ENCODE measurements at places on chromosomes 1 and 21.

DNA sequence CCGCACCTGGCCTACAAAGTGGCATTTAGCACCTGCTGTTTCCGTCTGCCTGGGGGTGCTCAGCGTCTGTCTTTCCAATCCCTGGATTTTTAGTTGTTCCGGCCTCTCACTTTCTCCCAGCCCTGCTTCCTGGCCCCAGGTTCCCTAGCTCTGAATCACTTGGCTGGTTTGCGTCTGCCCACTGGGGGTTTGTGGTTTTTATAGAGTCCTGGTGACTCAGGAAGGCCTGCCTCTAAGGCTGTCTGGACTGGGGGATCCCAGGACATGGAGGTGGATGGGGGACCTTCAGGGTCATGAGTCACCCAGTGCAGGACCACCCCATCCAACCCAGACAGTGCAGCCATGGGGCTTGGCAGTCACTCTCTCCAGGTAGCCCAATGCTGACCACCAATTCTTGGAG, 53.5 kb downstream of the MRPL37 start:
- DNase-seq: no peak

DNA sequence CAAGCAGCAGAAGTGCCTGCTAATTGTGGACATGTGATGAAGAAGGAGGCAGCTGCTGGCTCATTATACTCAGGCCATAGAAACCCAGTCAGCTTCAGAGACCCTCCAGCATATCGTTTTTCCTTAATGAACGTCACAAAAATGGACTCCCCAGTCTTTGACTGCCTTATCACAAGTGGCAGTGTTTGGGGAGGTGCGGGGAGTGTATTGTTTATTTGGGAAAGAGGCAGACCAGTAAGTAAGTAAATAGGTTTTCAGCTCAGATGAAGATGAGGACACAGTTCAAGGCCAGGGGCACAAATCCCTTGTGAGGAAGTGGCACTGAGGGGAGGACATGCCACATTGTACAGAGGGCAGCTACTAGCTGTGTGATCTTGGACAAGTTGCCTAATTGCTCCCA, 43.5 kb upstream of the NRDC start:
- no peak for DNase-seq

DNA sequence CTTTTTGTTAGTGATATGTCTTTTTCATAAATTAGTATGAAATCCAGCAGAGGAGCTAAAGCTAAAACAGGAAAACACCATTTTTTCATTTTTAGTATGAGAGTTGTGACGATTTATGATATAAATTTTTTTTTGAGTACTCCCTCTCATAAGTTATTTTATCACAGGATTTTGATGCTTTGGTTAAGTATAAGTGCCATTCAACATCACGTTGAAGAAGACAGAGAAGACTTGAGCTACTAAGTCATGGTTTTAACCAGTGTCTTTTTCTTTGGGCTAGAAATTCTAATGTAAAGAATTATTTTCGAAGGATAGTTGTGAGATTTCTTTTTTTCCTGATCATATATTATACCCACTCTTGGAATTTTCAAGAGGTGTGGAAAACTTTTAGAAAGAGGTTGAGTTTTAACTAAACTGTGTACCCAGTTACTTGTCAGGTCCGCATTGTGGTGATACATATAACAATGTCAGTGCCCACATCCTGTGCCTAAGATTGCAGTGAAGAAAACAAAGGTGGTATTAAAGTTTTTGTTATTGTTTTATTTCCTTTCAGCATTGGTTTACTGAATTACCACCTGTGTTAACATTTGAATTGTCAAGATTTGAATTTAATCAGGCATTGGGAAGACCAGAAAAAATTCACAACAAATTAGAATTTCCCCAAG, 93.8 kb downstream of the USP25 start:
- no peak for DNase-seq

DNA sequence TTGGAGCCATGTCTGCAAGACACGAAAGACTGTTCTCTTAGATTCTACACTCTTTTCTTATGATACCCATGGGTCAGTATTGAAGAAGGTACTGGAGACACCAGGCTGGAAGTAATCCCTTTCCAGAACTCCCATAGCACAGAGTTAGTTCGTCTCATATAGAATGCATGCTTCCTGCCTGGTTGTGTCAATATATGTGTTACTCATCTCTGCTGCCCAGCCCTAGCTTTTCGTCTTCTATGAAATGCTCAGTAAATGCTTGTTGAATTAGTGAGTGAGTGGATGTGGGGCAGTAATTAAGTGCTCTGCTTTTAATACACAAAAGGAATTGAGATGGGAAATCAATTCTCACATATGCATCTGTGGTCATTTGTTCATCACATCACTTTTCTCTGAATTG, 32.1 kb downstream of the ADCY10 start:
- DNase-seq: no peak

- DNase-seq: no peak
Observed at GRCh38 chr1:203166192-203166940, 9.3 kb downstream of the MYBPH start.

- no peak for DNase-seq
Observed at GRCh38 chr21:46137908-46138307, 17.5 kb downstream of the FTCD start.

- DNase-seq: no peak
Observed at GRCh38 chr1:81804312-81804711, 3.6 kb downstream of the ADGRL2 start.

GRCh38 chr1:116991171-116991845, 10.3 kb upstream of the CD101 start:
- no peak for DNase-seq

DNA sequence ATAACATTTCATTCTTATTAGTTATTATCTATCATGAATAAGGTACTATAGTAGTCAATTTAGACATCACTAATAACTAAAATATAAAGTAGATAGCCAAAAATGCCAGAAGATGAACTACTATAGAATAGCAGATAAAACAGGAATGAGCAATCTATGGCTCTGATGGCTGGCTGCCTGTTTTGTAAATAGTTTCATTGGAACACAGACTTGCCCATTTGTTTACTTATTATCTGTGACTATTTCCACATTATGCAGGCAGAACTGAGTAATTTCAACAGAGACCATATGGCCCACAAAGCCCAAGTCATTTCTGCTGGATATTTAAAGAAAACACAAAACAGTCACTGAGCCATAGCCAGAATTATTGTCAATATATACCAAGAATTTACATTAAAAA, 222.1 kb downstream of the COL24A1 start:
- no peak for DNase-seq

GRCh38 chr1:200207711-200208126, 180.2 kb downstream of the NR5A2 start:
- DNase-seq: no peak

DNA sequence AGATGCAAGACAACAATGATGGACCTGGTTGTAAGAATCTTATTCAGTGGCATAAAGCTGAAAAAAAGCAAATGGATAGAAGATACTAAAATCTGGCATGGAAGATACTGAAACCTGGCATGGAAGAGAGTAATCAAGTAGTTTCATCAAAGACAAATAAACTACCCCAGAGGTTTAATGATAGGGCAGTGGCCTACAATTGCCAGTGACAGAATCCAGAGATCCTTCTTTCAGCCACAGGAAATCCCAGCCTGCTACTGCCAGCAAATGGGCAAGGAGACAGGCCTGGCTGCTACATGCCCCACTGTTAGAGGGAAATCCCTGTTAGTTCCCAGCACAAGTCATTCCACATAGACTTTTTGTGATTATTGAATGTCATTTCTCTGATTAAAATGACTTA, 409.4 kb downstream of the VAV3 start:
- DNase-seq: no peak

- no peak for DNase-seq
Observed at GRCh38 chr1:29310616-29311180, 74.4 kb downstream of the PTPRU start.

DNA sequence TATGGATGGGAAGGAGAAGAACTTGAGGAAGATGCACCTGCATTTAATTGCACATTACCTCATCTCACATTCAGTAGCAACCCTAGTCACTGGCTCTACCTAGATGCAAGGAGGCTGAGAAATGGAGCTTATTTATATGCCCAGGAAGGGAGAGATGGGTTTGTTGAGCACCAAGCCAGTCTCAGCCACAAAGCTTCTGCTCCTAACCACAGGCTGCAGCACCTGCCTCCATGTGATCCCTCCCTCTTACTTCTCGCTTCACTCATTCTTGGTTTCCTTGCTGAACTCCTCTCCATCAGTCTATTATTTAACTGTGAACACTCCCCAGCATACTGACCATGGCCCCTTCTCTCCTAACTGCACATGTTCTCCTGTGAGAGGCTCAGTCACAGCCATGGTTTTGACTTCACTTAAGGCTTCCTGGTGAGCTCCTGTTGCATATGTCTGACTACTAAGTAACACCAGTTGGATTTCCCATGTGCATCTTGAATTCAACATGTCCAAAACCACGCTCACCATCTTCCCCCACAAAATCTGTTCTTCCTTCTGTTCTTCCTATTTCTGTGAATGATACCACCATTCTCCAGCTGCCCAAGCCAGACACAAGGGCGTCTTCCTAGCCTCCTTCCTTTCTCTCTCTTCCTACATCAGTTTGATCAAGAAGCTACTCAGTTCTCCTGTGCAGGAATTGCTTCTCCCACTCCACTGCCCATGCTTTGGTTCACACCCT, 139.8 kb downstream of the AK5 start:
- DNase-seq: no peak

GRCh38 chr1:181044449-181044966, 10.7 kb downstream of the MR1 start:
- DNase-seq: no peak

- no peak for DNase-seq
Observed at GRCh38 chr21:34020005-34020847, 53.2 kb upstream of the MRPS6 start.

DNA sequence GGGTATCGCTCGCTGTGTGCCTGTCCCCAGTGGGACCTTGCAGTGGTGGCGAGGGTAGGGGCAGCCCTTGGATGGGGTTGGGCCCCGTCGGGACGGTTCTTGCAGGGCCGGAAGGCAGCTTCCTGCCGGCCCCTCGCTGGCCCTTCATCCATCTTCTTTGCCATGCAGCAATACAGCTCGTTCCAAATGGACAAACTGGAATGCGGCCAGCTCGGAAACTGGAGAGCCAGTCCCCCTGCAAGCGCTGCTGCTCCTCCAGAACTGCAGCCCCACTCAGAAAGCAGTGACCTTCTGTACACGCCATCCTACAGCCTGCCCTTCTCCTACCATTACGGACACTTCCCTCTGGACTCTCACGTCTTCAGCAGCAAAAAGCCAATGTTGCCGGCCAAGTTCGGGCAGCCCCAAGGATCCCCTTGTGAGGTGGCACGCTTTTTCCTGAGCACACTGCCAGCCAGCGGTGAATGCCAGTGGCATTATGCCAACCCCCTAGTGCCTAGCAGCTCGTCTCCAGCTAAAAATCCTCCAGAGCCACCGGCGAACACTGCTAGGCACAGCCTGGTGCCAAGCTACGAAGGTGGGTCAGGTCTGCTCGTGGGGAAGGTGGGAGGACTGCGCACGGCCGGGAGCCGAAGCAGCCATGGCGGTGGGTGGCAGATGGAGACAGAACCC, 45.8 kb downstream of the SIM2 start:
- no peak for DNase-seq

GRCh38 chr1:182260516-182260915, 131.1 kb downstream of the GLUL start:
- DNase-seq: no peak

- DNase-seq: no peak
Observed at GRCh38 chr1:38622197-38622596, 237.4 kb downstream of the RRAGC start.

DNA sequence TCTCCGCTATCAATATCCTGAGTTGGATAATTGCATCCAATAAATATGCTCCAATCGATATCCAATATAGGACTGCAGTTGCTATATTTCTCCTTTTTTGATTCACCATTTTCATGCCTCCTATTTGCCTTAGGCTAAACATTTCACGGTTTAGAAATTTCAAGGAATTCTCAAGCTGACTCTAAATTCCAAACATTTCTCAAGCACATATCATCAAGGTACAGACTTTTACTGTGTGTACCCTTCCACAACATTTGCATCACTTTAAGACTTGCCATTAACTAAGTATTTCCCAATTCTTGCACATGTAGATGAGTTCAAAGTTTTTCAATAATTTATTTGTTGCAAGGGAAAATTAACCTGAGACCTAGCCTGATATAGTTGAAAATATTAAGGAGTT, 795.2 kb upstream of the TMPRSS15 start:
- DNase-seq: no peak

DNA sequence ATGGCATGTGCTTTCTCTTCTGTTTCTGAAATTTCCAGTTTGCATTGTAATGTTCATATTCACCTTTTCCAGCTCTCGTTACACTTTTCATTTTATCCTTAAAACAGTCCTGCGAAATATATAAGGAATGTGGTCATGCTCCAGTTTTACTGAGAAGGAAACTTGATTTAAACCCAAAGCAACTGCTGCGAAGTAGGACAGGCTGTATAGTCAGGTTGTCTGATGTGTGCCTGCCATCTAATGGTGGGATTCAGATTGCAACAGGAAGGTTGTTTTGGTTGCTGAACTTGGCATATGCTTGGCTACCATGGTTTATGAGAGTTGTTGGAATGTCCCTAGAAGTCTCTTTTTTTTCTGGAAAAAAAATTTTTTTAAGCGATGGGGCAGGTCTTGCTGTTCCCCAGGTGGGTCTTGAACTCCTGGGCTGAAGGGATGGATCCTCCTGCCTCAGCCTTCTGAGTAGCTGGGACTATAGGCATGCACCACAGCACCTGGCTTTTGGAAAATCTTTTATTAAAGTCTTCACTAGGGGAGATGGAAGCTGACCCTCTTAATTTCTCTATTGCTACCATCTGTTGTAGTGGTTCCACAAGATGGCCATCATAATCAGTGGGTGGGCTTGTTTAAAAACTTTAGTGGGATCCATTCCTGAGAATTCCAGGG, 86.9 kb downstream of the UCK2 start:
- DNase-seq: peak; percentile 73

DNA sequence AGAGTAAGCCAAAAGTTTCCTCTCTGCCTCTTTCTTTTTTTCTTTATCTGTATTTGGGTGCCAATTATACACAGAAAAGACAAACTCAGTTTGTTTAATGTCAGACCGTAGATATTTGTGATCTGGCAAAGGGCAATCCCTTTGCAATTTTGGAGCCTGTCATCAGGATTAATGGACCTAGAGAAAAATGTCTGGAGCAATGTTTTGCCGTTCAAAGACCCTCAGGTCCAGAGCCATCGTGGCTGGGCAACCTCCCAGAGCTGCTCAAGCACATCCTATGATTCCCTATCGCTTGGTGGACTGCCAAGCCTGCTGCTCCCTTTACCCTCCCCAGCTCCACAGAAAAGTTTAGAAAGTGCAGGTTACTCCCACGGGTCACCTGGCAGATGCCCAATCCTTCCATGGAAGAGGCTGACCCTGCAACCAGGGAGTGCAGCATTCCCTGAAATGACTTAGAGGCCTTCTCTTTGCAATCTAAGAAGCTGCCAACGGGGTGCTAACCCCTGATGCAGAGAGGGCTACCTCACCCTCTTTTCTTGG, 112.5 kb upstream of the NGF start:
- no peak for DNase-seq

DNA sequence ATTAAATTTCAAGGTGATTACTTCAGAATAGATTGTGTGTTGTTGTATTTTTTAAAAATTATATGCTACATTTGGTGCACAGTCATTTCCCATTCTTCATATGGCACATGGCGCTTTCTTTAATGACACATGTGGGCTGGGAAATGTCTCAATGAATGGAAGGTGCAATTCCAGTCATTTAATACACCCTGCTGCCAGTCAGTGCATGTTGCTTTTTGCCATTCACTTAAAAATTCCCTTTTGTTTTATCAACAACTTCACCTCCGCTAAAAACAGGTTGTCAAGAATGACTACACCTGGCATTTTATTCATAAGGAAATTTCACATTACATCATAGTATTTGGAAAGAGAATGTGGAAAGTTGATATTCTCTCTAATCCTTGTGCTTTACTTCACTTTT, 716.4 kb upstream of the ADAMTS5 start:
- no peak for DNase-seq

GRCh38 chr1:27884006-27884954, 11.9 kb downstream of the THEMIS2 start:
- DNase-seq: no peak
